Cortex of kidney (tissue), 1 donor: ENCODE measurements at places on chromosomes 2 and 18.

- no peak for DNase-seq
Observed at GRCh38 chr2:231355508-231356465, 39.7 kb upstream of the B3GNT7 start.

- no peak for DNase-seq
Observed at GRCh38 chr2:113216321-113216720, 42.5 kb downstream of the PSD4 start.

DNA sequence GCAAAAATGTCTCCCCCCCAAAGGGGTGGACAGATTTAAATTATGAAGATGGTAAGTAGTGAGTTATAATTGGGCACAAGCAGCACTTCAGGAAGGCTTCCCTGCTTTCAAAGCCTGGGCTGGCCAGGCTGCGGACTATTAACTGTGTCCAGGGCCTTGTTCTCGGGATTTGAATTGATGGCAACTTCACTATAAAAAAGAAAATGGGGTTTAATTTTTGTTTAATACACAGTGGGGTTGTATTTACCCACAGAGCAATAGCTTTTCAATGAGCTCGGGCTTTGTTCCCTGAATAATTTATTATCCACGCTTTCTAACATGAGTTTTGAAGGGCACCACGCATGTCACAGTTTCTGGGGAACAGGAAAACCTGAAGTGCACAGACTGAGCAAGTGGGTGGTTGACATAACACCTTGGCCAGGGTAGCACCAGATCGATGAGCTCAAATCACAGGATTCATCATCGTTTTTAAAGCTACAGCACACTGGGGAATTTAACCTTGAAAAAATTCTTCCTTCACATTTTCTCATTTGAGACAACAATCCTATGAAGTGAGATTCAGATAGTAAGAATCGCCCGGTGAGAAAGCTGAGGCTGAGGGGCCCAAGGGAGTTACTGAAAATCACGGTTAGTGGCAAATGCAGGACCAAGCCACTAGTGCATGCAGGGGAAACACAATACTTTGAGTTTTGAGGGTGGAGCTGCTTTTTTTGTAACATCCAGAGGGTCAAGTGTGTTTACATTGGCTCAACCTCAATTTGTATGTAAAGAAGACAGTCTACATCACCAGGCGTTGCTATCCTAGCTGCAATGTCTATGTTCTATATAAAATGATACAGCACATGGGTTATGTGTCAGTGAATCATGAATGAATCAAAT lies 28.9 kb upstream of the LMAN1 start:
- DNase-seq, result no peak

GRCh38 chr2:44954889-44955592 lies 13.5 kb downstream of the SIX3 start:
- DNase-seq, result no peak

- no peak for DNase-seq
Observed at GRCh38 chr2:37671816-37672103, 318 bp upstream of the CDC42EP3 start.

- DNase-seq, result no peak
Observed at GRCh38 chr18:56026509-56026908, 438.5 kb upstream of the TCF4 start.

DNA sequence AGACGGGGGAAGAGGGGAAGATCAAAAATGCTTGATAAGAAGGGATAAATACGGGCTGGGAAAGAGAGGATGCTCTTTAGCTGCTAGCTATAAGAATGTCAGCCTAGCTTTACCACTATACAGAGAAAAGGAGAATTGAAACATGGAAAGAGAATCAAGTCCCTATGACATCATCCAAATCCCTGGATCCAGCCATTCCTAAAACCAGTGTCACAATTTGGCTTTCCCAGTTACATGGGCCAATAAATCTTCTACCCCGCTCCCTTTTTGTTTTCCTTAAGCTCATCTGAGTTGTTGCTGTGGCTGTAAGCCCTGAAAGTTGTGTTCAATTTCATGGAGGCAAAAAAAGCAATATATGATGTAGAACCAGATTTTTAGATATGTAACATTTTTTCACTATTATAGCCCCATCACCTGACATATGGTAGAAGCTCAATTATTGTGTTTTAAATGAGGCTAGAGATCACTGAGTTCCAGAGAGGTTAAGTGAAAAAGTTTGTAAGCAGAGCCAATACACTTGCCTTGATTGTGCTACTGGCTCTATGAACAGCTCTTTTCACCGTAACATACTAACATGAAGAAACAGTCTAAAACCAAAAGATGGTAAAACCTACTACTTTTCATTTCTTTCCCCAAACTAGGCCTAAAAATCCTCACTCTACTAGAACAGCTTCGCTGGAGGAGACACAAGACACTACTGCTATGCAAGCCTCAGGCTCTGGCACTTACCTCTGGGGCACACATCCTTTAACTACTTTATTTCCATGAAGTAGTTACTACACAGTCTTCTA lies 4.3 kb downstream of the HNRNPLL start:
- no peak for DNase-seq

GRCh38 chr2:16664052-16664731 lies 1.4 kb downstream of the CYRIA start:
- no peak for DNase-seq

DNA sequence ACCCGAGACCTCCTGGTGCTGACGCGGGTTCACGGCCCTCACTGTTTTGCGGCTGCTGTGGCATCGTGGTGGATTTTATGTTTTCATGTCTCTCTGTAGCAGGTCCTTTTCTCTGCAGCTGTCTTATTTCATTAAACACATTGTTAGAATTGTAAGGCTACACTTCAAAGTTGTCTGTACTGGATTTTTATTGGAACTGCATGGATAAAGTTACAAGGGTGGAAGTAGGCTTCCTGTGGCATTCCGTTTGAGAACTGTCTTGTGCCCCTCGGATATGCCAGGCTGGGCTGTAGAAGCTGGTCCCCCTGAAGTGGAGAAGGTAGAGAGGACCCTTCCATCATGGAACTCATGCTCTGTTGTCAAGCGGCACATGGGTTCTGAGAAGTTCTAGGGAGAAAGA lies 127.3 kb downstream of the SNTG2 start:
- DNase-seq, result no peak

GRCh38 chr2:40228310-40228709 lies 223.6 kb downstream of the SLC8A1 start:
- no peak for DNase-seq

DNA sequence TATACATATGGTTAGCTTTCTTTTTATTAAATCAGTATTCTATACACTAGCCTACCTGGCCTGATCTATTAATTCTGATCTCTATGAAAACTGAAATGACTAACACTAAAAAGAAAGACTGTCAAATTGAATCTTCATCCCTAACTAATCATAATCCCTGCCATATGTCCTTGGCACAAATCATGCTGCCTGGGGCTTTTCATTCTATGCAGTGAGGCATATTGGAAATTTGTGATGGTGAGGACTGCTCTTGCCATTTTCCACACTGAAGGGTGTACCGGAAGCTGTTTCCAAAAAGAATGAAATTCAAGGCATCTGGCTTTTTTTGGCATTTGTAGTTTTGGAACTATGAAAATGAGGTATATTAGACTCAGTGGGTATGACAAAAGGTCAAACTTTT lies 39.7 kb downstream of the RAPGEF4 start:
- DNase-seq, result no peak

DNA sequence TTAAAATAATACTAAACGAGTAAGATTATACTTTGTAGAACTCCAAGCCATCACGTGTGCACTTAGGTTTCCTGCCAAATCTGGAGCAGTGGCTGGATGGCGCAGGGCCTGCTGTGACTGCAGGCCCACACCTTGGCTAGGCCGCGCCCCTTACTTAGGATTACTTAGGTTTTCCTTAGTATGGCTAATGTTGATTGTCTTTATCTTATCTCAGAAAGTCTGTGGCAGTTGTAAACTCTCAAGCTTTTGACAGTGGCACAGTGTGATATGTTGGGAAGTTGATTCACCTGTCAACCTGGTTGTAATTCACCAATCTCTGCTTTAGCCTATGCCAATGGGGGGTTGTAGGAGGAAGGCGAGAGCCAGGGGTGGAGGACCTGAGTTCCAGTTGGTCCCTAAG lies 208.4 kb downstream of the ZNF407 start:
- no peak for DNase-seq

DNA sequence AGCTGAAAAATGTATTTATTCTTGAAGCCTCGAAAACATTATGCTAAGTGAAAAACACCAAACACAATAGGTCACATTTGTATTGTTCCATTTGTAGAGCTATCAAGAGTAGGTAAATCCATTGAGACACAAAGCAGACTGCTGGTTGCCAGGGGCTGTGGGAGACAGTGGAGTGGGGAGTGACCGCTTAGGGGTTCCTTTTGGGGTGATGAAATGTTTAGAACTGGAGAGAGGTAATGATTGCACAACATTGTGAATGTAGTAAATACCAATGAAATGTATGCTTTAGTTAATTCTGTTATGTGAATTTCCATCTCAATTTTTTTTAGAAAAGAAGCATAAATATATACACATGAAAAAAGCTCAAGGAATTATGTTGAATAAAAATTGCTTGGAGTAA lies 15.8 kb downstream of the KCTD18 start:
- no peak for DNase-seq
